Muscle of back (tissue), 13 donors: ENCODE measurements at places on chromosomes 3 and 15.

DNA sequence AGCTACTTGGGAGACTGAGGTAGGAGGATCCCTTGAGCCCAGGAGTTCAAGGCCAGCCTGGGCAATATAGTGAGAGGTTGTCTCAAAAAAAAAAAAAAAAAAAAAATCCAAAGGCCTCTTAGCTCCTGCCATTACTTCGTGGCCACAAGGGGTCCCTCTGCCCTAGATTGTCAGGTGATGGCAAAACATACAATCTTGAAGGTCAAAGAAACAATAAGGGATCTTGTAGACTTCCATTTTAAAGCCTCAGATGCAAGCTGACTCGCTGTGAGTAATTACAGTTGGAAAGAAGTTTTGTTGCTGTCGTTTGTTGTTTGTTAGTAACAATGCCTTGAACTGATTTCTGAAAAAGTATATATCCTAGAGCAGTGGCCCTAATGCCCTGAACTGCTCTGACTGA lies 55.9 kb upstream of the PLCL2 start:
- DNase-seq, result no peak

DNA sequence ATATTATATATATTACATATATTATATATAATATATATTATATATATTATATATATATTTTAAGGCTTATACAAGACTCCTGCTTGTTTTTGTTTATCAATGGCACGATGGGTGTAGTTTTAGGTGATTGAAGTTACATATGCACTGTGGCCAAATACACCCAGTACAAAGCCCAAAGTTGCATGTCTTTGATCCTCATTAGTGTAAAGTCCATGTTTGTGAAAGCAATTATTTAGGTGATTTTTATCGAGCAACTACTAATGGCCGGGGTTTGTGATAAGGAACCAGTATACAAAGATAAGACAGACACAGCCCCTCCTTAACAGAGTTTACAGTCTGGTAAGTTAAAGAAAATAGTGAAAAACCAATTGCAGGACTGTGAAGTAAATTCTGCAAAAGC lies 154.3 kb downstream of the CHDH start:
- DNase-seq, result no peak

DNA sequence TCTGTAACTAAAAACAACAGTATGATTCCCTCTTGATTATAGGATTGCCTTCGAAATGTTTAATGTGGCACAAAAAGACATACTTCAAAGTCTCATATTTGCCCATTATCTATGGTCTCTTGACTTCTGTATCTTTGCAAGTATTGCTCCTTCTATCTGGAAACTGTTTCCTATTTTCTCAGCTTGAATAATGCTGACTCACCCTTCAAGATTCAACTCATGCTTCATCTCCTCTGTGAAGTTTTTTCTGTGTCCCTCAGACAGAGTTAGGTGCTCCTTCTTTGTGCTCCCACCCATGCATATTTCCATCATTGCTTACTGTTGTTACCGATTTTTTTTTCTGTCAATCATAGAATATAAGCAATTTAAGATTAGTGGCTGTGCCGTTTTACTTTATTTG lies 192.8 kb upstream of the ROBO1 start:
- DNase-seq, result no peak

DNA sequence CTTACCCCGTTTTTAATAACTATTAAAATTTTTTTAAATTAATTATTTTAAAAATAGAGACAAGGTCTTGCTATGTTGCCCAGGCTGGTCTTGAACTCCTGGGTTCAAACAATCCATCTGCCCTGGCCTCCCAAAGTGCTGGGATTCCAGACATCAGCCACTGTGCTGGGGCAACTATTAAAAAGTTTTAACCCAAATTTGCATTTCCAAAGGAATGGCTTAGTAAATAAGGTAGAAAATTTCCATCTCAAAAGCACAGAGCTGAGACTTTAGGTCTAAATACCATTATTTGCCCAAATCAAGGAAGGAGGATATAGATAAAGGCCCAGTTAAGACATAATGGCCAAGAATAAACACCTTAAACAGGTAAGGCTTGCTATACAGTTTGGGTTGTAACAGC lies 56.4 kb downstream of the MINDY4B start:
- DNase-seq, result no peak

- no peak for DNase-seq
Measured at GRCh38 chr3:167116120-167116922, 263.8 kb downstream of the ZBBX start.

DNA sequence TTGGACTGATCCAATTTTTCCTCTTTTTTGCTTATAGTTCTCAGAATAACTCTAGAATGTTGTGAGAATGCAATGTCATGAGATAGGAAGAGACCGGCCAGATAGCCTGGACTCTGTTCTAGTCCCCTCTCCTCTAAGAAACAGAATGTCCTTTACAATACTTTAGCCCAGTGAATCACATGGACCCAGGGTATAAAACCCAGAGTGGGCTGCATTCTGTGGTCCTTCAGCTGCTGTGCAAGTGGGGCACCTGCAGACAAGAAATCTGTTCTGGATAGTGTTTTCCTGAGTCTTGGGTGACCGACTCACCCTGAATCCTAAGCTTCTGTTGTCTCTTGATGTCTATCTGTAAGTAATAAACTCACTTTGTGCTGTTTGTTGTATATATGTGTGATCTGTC lies 368.6 kb upstream of the DPH6 start:
- DNase-seq, result no peak
